ENCODE measurements at places on chromosomes 13 and 19.

DNA sequence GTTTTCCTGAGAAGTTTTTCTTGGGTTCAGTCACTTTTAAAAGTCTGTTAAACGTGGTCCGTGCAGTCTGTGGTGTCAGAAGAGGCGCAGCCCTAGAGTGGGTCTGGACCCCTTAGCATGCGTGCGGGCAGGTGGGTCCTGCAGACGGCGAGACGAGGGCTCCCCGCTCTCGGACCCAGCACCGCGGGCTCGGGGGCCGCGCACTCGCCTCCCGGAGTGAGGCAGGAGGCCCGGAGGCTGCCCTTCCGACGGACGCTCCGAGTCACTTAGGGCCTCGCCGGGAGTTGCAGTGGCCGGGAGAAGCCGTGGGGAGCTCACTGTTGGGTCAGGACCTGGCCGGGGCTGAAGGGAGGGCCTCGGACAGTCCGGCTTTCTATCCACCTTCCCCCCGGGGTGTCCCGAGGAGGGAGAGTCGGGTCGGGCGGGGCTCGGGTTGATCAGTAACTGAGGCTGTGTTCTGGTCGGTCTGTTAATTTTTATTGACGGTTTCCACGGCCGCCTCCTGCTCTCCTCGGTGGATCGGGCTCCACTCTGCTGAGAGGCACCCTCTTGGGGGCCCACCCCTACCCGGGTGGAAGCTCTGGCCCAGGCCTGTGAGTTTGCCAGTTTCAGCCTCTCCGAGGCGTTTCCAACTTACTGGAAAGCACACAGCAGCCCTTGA, 1.3 kb downstream of the PTBP1 start:
- DNase-seq = no peak

GRCh38 chr13:47858042-47859025, 142.7 kb downstream of the SUCLA2 start:
- DNase-seq = no peak

DNA sequence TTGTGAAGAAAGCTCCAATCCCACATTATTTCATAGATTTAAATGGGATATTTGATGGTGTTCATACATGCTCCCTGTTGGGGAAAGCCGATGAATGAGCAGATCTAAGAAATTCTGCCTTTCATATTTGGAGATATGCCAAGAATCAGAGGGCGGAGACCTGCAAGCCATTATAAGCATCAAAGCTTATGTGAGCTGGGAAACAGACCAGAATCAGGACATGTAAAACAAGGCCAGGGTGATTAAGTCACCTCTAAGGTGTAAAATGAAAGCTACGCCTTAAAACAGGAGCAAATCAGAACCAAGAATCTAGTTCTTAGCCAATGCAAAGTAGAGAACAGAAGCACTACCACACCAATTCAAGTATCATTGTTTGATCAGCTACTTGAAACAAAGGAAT, 392.4 kb downstream of the DCT start:
- DNase-seq = no peak

- no peak for DNase-seq
Observed at GRCh38 chr19:40995355-40995754, 4.3 kb downstream of the CYP2B6 start.

- no peak for DNase-seq
Observed at GRCh38 chr19:15524781-15525180, 16.5 kb downstream of the CYP4F22 start.

GRCh38 chr13:72290962-72291681, 424.1 kb upstream of the DACH1 start:
- DNase-seq = no peak

GRCh38 chr13:46378411-46378810, 8.6 kb downstream of the RUBCNL start:
- no peak for DNase-seq

- no peak for DNase-seq
Observed at GRCh38 chr13:101845245-101846020, 393.0 kb downstream of the ITGBL1 start.

GRCh38 chr19:1286487-1287353, 1.0 kb downstream of the EFNA2 start:
- no peak for DNase-seq

- DNase-seq = no peak
Observed at GRCh38 chr19:16861834-16862233, 27.0 kb upstream of the F2RL3 start.

DNA sequence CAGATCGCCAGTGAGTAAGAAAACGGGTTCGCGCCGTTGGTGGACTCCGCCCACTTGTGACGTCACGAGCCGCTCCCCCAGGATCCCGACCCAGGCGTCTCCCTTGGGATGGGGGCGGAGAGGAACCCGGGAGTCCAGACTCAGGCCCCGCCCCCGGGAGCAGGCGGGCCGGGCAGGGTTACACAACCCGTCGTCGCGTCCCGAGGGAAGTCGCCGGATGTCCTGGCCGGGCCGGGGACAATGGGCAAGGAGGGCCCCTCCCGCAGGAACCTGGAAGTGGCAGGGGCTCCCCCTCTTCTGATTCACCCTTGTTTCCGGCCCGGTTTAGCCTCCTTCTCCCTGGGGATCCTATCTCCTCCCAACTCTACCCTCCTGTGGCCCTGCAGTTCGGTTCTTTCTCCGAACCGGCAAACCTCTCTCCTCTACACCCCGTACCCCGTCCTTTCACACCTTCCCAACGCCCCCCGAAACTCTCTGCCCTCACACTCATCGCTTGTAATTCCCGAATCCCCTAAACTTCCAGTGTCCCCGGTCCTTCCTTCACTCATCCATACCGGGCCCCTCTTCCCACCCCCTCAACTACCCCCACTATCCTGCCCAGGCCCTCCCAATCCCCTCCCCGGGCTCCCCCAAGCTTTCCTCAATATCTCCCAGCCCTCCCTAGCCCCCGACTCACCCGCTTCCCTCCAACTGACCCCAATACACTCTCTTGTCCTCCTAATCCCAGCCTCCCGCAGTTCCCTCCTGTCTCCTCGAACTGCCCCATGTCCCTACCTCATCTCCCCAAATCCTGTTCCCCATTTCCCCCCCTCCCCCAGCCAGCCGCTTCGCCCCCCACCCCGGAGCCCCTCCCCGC, 20.0 kb upstream of the ERCC1 start:
- no peak for DNase-seq

DNA sequence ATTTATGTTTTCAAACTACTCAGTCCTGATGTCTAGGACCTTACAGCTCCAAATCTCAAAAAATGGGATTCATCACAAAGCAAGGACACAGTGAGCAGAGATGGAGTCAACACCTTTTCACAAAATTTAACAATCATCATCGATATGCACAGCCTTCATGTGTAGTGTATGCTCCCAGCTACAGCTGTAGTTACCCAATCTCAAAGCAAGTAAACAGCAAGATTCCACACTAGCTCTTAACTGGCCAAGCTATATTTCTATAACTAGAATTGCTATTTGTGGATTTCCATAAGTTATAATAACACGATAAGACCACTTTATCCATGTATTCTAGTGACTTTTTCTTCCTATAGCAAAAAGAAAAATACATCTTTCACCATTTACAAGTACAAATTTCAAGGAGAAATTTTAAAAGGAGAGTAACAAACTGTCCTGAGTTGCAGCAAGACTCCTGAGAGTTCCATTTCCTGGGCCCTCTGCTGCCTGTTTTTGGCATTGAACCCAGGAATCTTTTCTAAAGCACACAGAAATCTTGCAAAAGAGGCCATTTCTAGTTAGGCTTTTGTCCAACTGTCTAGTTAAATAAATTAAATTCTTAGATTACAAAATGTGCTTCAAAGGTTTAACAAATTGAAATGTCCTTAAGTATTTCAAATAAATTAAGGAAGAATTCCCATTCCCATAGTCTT, 460.6 kb downstream of the FGF14 start:
- no peak for DNase-seq

- DNase-seq = no peak
Observed at GRCh38 chr19:30710721-30711120, 338.5 kb downstream of the ZNF536 start.

- no peak for DNase-seq
Observed at GRCh38 chr13:40624383-40624782, 42.1 kb downstream of the FOXO1 start.

GRCh38 chr19:8566855-8567254, 10.4 kb downstream of the MYO1F start:
- no peak for DNase-seq

- DNase-seq = no peak
Observed at GRCh38 chr13:30134578-30134977, 172.8 kb downstream of the KATNAL1 start.

- DNase-seq = no peak
Observed at GRCh38 chr13:21371011-21371410, 88.1 kb downstream of the ZDHHC20 start.

- DNase-seq = no peak
Observed at GRCh38 chr13:58574791-58575190, 943.2 kb downstream of the PCDH17 start.

DNA sequence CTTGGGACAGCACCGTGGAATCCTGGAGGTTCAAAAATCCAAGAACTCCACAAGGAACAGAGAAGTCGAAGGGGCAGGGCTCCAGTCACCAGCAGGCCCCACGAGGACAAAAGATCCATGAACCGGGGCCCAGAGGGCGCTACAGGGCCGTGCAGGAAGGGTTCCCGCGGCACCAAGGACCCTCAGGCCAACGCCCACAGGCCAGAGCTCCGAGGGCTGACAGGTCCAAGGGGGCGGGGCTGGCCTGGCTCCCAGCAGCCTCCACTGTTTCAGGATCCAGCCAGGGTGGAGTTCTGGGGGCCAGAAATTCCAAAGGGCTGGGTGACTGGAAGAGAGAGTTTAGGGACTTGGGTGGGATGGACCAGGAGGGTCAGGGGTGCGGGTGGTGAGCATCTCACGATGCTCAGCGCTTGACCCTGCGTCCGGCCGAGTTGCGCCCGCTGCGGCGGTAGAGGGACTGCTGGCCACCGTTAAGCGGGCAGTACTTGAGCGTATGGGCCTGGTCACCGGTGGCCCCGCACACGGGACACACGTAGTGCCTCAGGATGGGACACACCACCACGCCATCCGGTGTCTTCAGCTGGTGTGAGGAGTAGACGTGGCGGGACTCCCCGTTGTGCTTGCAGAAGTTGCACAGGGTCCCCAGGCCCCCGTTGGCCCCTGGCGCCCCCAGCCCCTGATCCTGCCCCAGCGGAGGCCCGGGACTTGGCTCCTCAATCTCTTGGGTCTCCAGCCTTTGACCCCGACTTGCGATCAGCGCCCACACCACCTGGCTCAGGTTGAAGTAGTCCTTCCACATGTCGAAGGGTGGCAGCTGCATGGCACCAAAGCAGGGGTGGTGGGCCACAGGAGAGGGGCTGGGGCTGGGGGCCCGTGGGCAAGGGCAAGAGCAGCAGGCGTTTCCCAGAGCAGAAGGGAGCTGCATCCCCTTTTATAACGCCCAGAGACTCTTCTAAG, at the start of gene NANOS2:
Gene NANOS2 (minus strand): TSS at position 905 of the 957 bp plus-strand sequence. CDS start 85 bp downstream, at position 820.
- no peak for DNase-seq

GRCh38 chr19:55625004-55625326, 599 bp upstream of the ZNF784 start:
- DNase-seq = no peak

DNA sequence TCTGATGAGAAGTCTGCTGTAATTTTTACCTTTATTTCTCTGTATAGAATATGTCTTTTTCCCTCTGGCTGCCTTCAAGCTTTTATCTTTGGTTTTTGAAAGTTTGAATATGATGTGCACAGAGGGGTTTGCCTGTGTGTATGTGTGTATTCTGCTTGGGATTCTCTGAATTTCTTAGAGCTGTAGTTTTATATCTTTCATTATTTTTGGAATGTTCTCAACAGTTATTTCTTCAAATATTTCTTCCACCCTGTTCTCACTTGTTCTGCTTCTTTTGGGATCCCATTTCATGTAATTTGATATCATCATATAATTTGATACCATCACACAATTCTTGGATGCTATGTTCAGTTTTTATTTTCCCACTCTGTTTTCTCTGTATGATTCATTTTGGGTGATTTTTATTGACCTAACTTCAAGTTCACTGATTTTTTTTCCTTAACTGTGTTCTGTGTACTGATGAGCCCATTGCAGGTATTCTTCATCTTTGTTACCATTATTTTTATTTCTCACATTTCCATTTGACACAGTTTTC, 7.5 kb downstream of the COG3 start:
- no peak for DNase-seq

DNA sequence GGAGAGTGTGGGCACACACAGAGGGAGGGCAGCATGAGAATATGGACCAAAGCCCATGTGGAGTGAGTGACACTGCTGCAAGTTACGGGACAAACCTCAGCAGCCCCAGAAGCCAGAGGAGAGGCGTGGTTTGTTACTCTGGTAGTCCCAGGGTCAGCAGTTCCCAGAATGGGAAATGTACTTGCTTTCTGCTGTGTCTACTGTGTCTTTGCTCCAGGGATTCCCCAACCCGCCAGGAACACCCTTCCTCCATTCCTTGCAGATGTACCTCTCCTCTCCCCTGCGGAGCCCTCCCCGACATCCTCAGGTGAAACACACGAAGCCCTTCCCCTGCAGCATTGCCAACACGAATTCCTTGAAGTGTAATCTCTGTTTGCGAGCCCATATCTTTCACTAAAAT, 47.2 kb downstream of the MYO16 start:
- no peak for DNase-seq

GRCh38 chr13:98581971-98582702, 5.2 kb upstream of the STK24 start:
- no peak for DNase-seq

DNA sequence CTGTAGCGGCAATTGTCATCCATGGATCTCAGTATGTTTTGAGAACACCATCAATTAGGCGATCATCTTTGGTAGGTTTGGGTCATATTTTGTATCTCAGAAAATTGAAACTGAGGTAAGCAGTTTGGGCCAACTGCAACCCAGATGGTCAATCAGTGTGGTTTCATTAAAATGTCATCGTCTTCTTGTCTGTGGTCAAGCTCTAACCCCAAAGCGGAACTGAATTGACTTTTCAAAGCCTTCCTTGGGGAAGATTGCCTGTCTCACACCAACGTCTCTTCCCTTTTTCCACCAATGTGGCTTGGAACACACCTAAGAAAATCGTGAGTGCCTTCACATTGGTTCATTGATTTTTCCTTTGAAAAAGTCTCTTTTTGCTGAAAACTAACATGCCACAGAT, 56.3 kb upstream of the UBAC2 start:
- DNase-seq = no peak

DNA sequence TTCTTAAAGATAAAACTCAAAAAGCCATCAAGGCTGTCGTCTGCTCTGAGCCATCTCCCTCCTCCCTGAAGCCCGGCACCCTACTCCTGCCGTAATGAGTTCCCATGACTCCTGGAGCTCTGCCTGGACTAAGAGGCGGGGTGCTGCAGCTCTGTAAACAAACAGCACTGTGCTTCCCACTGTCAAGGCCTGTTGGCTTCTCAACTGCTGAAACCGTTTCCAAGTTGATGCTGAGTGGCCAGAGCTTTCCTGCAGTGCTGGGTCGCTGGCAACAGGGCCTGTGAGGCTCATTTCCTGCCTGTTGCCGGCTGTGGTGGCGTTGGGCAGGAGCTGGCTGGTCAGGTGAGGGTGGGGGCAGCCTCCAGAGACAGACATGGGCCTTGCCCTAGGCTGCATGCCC, 26.7 kb upstream of the ISYNA1 start:
- no peak for DNase-seq

GRCh38 chr13:27395007-27395510, 29.4 kb upstream of the GTF3A start:
- DNase-seq = no peak

DNA sequence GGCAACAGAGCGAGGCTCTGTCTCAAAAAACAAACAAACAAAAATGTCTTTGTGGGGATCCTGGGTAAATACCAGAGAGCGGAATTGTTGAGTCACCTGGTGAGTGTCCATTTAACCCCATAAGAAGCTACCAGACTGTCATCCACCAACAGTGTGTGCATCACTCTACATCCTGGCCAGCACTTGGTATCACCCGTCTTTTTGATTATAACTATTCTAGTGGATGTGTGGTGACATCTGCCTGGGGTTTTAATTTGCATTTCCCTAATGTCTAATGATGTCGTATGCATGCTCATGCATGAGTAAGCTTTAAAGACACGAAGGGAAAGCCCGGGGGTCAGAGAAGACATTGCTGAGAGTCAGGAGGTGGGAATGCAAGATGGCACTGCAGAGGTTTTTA, 126.7 kb upstream of the MRI1 start:
- DNase-seq = no peak
